ENCODE measurements at places on chromosomes 4 and X.

DNA sequence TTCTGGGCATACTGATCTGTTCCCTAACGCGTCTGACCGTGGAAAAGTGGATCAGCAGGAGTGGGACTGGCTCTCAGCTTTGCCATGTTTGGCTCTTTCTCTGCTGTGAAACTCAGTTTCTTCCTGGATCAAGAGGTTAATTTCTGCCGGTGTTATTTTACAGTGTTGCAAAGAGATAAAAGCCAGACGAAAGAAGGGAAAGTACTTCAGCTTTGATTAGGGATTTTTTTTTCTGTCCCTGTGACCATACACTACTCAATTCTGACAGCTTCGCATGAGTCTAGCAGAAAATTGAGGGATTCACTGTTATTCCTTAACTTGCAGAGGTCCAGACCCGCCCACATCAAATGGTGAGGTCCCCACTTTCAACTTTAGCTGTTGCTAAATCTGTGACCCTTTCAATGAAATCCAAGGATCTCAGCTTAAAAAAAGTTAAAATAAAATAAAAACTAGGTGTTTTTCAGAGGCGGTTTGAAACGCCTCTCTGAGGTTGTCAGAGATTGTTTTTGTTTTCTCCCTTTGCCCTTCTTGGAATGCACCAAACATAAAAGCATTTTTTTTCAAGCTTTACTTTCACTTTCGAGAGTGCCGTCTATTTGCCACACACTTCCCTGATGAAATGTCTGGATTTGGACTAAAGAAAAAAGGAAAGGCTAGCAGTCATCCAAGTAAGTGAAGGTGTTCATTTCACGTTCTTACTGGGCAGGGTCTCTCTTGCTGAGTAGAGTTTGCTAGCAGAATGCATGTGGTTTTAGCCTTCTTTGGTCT is at the start of gene TLR3:
TLR3 (plus strand) TSS at position 576 of the 768 bp plus-strand sequence. CDS start 7,464 bp downstream, outside the sequence.
- peak; percentile 29 for DNase-seq

DNA sequence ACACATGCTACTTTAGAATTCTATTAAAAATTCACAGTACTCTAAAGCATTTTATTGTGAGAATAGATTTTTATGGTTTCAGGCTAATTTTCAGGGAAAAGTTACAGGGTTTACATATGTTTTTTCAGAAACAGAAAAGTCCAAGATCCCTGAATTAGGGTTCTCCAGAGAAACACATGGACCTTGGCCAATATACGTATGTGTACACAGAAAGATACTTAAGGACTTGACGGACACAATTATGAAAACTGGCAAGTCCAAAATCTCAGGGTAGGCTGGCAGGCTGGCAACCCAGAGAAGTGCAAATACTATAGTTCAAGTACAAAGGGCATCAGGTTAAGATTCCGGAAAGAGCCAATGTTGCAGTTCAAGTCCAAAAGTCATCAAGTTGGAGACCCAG is 1897.8 kb upstream of the PCDH10 start:
- DNase-seq = no peak

GRCh38 chr4:108636246-108636645 is 14.2 kb upstream of the OSTC start:
- peak; percentile 30 for DNase-seq

DNA sequence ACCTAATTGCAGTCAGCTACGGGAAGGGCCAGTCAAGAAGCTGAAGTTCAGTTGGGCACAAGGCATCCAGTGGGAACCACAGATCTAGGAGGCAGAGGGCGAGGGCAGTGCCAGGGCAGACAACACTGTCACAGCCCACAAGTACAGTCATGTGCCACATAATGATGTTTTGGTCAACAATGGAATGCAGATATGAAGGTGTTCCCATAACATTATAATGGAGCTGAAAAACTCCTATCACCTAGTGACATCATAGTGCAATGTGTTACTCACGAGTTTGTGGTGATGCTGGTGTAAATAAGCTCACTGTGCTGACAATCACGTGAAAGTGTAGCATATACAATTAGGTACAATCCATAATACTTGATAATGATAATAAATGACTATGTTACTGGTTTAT is 4.5 kb upstream of the TMEM255A start:
- DNase-seq = no peak

- no peak for DNase-seq
Measured at GRCh38 chrX:71638409-71638808, 20.1 kb upstream of the CXCR3 start.

GRCh38 chrX:154607370-154607769 is 11.7 kb downstream of the CTAG1B start:
- no peak for DNase-seq

GRCh38 chr4:66972087-66972486 is 573.2 kb downstream of the CENPC start:
- DNase-seq = peak; percentile 3

DNA sequence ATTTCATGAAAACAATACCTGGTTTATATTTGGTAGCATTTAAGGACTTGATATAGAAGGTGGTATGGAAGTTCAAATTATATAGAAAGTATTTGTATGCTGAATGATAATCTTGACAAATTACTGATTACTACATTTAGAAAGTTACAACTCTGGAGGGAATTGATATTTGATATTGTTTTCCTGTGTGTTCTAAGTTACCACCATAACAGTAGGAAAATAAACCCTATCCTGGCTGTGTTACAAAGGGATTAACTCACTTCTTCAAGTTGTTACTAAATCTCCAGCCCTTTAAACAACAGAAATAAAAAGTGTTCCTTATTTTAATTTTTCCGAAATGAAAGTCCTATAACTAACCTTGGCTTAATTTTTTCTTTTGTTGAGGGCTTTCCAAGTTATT is 36.6 kb downstream of the FHL1 start:
- no peak for DNase-seq

DNA sequence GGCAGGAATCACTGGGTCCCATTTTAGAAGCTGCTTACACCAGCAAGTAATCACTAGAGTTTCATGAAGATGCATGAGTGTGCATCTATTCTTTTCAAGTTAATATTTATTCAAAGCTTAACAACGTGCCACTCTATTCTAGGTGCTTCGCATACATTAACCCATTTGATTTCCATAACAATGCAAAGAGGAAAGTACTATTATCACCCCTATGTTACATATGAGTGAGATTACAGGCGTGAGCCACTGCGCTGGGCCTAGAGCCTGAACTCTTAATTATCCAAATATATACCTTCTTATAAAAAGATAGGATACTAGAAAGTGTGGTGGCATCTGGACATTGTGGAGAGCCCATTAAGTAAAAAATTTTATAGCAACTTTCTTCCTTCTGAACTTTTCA is 65.4 kb downstream of the CXCL13 start:
- DNase-seq = no peak

DNA sequence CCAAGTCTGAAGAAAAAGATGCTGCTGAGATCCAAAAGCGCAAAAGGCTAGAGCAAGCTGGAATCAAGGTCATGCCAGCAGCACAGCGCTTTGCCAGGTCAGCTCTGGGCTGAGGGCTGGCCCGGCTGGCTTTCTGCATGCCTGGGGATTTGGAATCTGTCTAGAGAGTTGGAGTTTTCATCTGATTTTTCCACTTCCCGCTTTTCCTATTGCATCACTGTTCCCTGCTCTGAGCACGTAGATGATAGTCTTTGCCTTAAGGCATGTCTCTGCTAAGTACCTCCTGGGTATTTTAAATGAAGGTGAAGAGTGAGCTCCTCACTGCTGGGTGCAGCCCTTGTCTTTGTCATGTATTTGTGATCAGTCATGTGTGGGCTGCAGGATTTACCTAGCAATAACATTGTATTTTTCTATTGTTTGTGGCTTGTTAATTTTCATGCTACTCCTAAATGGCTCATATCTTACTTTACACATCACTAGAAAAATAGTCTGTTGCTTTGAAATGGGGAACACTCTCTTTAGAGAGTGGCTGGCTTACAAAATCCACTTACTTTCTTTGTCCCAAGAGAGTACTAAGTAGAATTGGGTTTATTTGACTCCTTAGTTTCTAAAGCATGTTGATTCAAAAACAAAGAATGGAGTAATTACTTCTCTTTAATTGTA is 82.8 kb downstream of the LIMCH1 start:
- DNase-seq = no peak

DNA sequence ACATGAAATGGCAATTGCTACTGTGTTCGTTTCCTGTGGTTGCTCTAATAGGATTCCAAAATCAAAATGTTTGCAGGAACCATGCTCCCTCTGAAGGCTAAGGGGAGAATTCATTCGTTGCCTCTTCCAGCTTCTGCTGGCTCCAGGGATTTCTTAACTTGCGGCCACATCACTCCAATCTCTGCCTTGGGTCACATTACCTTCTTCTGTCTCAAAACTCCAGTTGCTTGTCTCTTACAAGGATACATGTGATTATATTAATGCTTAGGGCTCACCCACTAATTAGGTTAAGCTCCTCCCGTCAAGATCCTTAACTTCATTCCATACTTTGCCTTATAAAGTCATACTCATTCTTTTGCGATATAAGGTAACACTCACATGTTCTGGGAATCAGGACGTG is 208.4 kb downstream of the RBM46 start:
- DNase-seq = no peak

GRCh38 chr4:77651820-77652219 is 46.2 kb downstream of the CXCL13 start:
- no peak for DNase-seq

DNA sequence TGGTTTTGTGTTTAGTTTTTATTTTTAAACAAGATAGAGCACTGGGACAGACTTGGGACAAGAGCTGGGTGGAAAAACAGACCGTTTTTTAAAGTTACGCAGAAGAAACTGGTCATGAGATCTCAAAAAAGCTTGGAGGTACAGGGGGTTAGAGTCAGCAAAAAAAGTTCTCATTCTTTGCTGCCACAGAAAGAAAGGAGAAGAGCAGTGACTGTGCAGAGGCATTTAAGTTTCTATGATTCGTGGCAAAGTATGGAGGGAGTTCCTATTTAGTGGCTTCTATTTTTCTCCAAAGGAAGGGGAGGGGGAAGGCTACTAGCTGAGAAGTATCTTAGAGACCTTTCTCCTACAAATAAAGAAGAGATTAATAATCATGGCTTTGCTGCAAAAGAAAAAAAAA is 68.3 kb downstream of the MANBA start:
- no peak for DNase-seq

- DNase-seq = no peak
Measured at GRCh38 chr4:6125103-6125651, 75.2 kb downstream of the JAKMIP1 start.

DNA sequence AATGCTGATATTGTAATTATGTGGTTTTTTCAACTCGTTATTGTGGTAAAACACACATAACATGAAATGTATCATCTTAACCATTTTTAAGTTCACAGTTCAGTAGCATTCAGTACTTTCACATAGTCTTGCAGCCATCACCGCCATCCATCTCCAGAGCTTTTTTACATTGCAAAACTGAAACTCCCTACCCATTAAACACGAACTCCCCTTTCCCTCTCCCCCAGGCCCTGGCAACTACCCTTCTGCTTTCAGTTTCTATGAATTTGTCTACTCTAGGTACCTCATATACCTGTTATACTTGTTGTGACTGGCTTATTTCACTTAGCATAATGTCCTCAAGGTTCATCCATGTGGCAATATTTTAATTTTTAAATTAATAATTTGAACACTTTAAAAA is 380.6 kb downstream of the MAPK10 start:
- DNase-seq = no peak

DNA sequence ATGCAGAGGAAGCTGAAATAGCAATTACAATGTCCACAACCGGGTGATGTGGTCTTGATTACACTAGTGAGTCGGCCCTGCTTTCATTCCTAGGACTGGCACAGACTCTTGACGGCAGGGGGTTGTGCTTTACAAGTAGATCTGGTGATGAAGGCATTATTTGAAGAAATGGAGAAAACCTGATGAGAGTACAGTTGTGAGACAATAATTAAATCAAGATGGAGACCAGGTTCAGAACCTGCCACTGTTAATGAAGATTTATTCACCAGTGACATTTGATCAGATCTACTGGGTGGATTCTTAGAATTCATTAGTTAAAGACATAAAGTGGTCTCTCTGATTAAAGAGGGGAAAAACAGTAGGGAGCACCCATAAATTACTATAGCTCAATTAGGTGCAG is 747.2 kb downstream of the STPG2 start:
- no peak for DNase-seq

DNA sequence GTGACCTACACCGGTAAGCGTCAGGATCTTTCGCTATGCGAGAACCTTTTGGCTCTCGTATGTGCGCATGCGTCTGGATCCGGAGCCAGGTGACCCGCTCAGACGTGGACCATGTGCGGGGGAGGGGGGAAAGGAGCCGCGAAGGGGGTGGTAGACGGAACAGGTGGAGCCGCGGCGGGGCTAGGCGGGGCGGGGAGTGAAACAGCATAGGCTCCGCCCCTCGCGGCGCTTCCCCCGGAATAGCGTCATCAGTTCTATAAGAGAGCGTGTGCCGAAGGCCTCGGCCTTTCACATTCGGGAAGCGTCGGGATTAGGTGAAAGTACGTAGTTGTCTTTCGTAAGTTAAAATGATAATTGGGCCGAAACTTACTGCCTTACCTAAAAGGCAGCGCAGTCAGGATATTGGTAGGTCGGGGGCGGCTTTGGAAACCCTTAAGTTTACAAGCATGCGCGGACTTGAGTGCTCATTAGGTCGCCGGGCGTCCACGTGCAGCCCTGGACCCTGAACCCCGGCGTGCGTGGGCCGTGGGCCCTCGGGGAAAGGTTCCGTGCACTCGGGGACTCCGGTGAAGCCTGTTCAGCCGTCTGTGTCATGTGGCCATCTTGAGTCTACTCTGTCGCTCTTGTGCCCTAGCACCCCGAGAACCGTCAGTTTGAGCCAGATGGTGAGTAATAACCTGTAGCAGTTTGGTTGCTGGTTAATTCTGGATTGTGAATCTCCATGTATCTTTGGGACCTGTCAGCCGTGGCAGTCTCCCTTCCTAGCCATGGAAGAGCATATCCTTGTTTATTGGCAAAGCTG is 74.1 kb downstream of the PRSS12 start:
- peak; percentile 87 for DNase-seq

GRCh38 chr4:101853028-101853427 is 62.5 kb downstream of the BANK1 start:
- no peak for DNase-seq

- DNase-seq = no peak
Measured at GRCh38 chr4:39741401-39741800, 43.5 kb downstream of the UBE2K start.

- DNase-seq = peak; percentile 85
Measured at GRCh38 chrX:153333266-153333665, 687 bp upstream of the ZNF275 start.

DNA sequence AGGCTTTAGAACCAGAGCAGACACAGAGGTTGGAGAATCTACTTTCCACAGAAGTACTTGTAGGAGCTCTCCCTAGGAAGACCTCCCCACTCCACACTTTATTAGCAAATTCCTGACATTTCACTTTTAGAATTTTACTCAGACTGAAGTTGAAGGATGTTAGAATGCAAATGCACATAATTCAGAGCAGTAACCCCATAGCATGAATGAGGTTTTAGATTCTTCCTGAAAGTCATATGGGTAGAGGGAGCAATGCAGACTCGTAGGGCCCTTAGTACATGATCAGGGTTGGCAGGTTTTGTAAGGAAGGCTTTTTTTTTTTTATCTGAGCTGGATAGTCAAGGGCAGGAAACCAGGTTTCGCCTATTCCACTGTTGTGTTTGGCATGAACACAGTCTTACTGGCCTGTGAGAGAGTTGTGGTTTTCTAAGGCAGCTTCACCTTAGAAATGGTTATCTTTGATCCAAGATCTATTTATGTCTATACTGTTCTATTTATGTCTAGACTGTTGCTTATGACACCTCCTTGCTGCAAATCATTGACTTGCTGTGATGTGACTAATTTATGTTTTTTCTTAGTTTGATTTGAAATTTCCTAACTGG is 48.9 kb downstream of the SPATA18 start:
- no peak for DNase-seq

Data from EH (cell line).